ENCODE measurements at places on chromosomes 16 and 17.

DNA sequence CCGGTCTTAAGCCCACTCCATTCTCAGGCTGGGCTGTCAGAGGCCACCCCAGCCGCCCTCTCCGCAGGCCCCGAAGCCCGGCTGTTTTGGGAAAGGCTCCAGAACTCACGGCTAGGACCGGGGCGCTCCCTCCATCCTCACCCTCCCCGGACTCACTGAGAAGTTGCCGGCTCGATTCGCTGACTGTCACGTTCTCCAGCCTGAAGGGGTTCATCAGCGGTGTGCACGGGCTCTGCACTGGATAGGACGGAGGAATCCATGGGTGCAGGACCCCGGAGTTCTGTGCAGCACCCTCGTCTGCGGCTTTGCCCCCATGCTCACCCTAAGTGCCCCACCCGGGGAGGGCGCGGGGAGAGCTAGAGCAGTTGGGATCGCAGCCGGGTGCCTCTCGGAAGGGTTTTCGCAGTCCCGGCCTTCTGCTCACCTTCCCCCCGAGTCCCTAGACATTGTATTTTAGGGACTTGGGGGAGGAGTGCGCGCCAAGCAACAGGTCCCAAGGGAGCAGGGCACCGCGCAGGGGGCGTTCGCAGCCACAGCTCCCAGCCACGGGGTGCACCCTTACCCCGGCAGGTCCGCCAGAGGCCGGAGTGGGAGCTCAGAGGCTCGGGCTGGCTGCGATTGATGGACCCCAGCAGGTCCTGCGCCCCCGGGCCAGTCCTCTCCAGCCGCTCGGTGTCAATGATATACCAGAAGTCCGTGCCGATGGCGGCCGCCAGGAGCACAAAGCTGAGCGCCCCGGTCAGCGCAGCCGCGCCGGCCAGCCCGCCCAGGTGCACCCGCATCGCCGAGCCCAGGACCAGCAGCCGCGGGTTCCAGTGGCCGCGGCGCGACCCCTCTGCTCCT, 1.0 kb downstream of the TMEM114 start:
- no peak for DNase-seq

DNA sequence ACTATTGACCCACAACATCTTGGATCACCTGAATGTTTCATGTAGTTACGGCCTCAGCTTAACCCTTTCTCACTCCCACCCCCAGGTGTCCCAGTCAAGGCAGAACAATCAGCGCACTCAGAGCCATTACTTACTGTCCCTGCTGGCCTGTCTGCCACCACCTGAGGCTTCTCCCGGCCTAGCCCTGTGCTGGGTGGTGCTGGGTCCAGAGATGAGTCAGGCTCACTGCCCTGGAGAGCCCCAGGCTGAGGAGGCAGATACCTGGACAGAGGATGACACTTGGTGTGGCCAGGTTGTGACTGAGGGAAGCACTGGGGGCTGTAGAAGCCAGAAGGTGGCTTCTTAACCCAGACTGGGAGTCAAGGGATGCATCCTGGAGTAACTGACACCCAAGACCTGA, 4.0 kb upstream of the SLC5A2 start:
- DNase-seq, result no peak

- DNase-seq, result no peak
These were observed 76.1 kb downstream of the TNRC6C start for GRCh38 chr17:78034429-78035091.

GRCh38 chr17:45018514-45018847, 33.0 kb downstream of the DCAKD start:
- DNase-seq, result no peak

DNA sequence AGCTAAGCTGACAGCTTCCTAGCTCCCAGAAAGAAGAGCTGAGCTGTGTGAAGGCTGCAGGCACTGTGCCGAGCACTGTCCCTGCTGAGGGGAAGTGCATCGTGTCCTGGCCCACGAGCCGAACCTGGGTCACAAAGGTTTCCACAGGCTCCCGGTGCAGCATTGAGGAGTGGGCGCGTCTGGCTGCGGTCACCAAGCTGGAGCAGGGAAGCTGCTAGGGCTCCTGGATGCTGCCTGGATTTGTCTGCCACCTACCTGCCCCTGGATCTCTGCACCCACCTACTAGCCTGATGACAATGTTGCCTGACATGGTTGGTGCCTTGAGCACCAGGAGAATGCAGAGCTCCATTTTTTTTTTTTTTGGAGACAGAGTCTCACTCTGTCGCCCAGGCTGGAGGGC, 6.5 kb upstream of the SRRM2 start:
- no peak for DNase-seq

DNA sequence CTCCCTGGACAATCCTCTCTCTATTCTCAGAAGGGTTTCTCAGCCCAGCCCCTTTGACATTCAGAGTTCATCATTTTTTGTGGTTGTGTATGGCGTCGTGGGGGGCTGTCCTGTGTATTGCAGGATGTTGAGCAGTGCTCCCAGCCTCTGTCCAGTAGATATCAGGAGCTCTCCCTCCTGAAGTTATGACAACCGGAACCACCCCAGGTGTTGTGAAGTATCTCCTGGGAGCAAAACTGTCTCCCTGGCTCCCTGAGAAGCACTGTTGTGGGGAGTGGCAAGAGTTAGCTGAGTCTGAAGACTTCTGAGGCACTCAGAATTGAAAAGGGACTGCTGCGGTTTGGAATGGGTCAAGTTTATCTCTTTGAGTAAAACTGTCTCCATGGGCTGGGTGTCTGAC, 55.9 kb upstream of the MGAT5B start:
- DNase-seq, result no peak

DNA sequence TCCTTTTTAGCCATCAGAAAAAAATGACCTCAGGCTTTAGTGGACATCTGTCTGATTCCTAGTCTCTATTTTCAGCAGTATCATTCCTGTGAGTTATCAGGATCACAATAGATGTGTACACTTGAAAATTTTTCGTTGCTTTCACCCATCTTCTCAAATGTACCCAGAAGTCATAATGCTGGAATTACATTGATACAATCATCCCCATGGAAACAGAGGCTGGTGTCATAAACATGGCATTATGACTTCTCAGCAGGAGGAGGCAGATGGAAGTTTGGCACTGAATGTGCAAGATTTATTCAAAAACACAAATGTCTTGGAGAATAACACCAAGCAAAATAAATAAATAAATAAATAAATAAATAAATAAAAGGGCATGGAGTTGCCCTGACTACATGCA, 292.5 kb downstream of the PHKB start:
- DNase-seq, result no peak

- no peak for DNase-seq
These were observed 256.1 kb downstream of the CDH8 start for GRCh38 chr16:61780161-61780560.

All from 8988T (cell line).